Stimulated activated CD4-positive, alpha-beta T cell treated with anti-CD3 and anti-CD28 coated beads, Interleukin-1b, Interleukin-23, amount 100 ng/mL, for 48 hours (primary cell): ENCODE measurements at places on chromosomes 5 and 9.

- DNase-seq: no peak
Observed at GRCh38 chr9:127280880-127281660, 16.5 kb downstream of the GARNL3 start.

DNA sequence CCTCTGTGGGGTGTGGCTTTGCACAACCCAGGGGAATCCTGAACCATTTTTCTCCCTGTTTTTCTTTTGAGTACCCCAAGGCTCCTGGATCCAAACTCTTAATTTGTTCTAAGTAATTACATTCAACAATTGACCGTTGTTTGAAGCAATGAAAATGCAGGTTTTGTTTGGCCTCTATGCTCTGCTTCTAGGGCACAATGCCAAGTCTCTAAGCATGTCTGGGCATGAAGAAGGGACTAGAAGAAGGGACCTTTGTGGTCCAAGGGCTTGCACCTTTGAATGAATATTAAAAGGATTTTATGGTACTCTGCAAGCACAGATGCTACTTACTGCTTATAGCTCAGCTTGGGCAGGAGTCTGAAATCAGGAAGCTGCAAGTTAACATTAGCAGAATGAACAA, 6.6 kb upstream of the ENC1 start:
- DNase-seq: no peak

GRCh38 chr9:121156263-121156731, 45.4 kb downstream of the RAB14 start:
- DNase-seq: no peak

GRCh38 chr5:43416803-43417394, 4.7 kb upstream of the CCL28 start:
- no peak for DNase-seq

DNA sequence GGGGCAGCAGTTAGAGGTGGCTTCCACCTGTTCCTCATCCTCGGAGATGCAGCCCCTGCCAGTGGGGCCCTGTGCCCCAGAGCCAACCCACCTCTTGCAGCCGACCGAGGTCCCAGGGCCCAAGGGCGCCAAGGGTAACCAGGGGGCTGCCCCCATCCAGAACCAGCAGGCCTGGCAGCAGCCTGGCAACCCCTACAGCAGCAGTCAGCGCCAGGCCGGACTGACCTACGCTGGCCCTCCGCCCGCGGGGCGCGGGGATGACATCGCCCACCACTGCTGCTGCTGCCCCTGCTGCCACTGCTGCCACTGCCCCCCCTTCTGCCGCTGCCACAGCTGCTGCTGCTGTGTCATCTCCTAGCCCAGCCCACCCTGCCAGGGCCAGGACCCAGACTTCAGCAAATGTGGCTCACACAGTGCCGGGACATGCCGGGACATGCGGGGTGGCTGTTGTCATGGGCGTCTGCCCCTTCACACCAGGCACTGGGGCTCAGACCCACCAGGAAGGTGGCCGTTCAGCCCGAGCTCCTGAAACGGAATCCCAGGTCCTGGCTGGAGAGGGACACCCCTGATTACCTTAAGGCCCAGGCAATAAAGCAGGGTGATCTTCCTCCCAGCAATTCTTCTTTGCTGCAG, 841 bp downstream of the CYSRT1 start:
- DNase-seq: no peak

GRCh38 chr5:3139499-3139931, 388.0 kb upstream of the IRX2 start:
- DNase-seq: no peak
